Osteoblast (primary cell): ENCODE measurements at places on chromosomes 4 and X. TPM values are rescaled to one million over a fixed set of nuclear protein-coding genes. Genes with fewer than 3 reads are reported as not detected.
A peak's percentile ranks its signal among the peaks of the same experiment; 100 is the strongest.

GRCh38 chr4:10093801-10094552 is 22.6 kb downstream of the WDR1 start:
- DNase-seq, result peak; percentile 97

GRCh38 chr4:120524237-120524636 is 398.3 kb downstream of the PRDM5 start:
- no peak for DNase-seq

GRCh38 chr4:152719801-152720556 is 40.2 kb upstream of the TMEM154 start:
- DNase-seq, result no peak

DNA sequence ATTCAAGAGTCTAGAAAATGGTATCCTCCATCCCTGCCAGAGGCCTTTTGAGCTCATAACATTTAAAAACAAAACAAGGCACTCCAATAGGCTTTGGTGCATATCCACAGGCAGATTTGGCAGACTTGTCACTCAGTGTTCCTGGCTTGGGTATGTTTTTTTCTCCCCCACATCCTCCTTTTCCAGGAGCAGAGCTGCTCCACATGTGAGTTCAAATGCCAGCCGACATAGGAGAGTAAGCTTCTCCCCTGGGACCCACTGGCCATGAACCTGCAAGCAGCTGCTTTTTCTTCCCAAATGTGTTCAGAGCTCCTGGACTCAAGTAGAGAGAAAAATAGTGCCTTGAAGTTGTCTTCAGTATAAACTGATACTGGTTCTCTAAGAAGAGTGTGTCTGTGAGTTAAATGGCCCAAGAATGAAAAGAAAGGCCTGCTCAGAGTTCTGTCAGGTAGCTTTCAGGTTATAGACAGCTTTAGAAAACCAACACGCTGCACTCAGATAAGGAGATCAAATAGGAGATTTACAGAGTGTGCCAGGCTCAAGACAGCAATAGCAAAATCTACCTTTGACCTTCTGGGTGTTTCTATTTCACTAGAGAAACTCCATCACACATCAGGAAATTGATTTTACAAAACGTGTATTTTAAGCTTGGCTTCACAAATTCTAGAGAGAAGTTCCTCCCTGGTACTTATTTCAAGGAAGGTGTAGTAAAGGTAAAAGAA is 162.5 kb upstream of the GALNT7 start:
- DNase-seq, result no peak

DNA sequence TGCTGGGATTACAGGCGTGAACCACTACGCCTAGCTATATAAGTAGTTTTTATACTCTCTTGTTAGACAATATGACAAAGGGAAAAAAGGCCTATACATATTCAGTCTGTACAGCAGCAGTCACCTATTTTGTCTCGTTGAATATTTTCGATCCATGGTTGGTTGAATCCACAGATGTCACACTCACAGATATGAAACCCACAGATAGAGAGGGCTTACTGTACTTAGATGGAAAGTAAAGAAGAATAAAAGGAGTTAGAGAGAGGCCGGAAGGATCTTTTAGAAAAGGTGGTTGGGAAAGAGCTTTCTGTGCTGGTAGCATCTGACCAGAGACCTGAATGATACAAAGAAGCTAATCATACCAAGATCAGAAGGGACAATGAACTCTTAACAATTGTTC is 38.3 kb upstream of the SPINK2 start:
- no peak for DNase-seq

DNA sequence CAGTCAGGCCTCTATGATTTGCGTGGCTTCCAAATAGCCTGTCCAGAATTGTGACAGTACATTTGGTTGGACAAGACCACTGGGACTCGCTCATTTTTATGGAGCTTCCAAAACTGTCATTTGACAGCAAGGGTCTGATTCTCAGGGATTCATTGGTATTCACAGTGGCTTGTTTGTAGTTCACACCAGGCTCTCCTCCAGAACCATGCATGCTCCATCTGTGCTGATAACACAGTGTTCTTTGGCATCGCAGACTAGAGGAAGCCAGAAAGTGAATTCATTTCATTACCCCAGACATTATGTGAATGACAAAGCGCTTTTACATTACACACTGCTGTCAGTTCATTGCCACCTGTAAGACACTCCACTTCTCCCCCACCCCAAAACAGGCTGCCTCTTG is 208.3 kb downstream of the ARHGAP10 start:
- DNase-seq, result no peak

DNA sequence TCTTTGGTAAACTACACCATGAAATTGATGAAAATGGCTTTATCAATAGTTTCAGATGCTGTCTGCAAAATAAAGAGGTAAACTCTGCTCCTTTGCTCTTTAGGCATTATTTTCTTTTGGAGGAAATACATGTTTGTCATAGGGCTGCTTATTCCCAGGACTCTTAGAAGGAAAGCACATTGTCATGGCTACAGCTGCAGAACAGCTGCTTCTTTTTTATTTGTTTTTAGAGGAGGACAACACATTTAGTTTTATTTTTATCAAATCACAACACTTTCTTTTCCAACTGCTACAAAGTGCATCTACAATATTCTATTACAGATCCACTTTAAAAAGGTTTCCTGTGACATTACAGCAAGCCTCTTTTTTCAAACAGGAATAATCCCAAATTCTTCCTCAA is 12.7 kb upstream of the HPF1 start:
- no peak for DNase-seq

DNA sequence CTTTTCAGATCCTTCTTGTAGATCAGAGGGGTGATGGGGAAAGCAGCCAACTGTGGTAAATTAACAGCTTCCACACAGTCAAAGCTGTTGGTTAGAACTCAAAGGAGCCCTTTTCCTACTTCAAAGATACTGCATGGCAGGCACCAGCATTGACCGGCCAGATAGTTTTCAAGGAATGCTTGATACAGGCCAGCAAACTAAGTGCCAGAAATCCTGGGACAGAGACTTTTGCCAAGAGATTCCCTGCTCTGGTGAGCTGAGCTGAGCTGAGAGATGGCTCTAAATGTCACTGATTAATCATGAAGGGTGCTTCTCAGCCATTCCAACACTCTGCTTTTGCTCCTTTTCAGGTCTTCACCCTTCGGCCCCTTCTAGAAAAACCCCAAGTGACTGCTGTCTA is 131.6 kb upstream of the MED14 start:
- DNase-seq, result no peak

DNA sequence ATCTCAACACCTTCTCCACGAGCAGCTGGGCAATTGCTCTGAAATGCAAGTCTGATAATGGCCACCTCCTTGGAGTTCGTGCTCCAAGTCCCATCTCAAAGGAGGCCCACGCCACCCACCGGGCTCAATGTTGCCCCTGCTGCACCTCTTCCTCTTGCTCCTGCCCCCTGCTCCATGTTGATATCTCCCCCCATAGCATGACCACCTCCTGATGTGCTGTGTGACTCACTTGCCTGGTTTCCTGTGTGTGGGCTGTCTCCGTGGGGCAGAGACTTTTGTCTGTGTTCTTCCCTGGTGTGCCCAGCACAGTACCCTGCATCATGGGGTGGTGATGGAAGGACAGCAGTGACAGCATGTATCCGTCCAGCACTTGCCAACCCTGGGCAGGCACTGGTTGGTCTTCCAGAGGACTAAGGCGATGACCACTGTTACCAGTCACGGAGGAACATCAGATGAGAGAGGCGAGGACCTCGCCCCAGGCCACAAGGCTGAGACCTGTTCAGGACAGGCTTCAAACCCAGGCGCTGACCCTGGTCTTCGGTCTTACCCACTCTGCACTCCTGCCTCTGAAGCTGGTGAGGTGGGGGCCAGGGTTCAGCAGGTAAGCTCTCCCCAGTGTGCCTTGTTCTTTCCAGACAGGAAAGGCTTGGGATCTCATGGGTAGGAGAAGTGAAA is 104.6 kb upstream of the LRPAP1 start:
- DNase-seq, result peak; percentile 70

GRCh38 chr4:148215202-148215601 is 227.0 kb downstream of the NR3C2 start:
- no peak for DNase-seq

DNA sequence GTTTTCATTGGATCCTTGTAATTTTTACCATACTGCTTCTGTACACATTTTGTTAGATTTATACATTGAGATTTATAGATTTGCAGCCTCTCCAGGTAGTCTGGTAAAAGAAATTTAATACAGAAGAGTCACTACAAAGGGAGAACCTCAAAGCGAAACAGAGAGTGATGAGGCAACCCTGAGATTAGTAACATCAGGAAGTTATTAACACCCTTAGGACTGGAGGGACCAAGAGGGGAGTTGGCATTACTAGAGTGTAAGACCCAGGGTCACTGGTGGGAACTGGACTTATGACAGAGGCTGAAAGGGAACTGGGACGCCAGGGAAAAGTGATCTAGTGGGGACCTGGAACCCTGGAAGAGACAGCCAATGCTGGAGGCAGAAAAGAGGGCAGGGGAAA is 20.6 kb upstream of the MAML3 start:
- no peak for DNase-seq

DNA sequence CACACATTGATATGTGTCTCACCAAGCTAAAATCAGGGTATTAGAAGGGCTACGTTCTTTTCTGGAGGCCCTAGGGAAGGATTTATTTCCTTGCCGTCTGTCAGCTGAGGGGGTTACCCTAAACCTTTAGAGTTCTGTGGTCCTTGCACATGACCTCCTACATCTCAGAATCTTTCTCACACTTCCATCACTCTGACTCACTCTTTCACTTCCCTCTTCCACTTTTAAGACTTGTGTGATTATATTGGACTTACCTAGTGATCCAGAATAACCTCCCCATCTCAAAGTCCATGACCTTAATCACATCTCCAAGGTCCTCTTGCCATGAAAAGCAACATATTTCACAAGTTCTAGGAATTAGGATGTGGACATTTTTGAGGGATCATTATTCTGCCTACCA is 53.6 kb upstream of the FUNDC1 start:
- DNase-seq, result no peak

DNA sequence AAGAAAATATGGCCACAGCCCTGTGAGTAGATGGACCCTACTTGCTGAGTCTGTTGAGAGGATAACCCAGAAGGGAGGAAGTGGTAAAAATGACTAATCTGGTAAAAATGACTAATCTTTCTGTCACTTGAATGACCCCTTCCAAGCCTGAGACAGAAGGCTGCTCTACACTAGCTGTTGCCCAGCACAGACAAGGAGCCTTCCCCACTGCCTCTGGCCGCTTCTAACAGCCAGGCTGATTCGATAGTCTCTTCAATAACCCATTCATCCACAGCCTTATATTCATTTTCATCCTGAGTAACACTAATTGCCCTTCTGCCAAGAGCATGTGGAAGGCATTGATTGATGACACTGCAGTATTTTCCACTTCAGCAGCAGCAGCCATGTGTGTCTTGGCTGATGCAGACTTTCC is 18.4 kb downstream of the MAGEB17 start:
- DNase-seq, result peak; percentile 85

- DNase-seq, result no peak
These were observed 49.7 kb upstream of the GAB1 start for GRCh38 chr4:143286701-143287571.

DNA sequence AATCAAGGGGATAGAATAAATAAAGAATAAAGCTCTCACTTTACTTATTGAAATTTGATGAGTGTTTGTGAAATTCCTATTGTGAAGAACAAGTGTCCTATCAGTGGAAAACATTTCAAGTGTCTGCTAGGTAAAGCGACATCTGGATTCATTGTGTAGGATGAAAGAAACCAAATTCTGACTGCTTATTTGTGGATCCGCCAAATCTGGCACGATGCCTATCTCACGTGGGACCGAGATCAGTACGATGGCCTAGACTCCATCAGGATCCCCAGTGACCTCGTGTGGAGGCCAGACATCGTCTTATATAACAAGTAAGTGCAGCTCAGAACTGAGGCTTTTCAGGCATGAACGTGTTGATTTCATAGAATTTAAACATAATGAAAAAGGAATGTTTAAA is 1.9 kb downstream of the CHRNA9 start:
- DNase-seq, result no peak

- DNase-seq, result no peak
These were observed 150.0 kb downstream of the CBR4 start for GRCh38 chr4:168859888-168860694.

- DNase-seq, result peak; percentile 86
These were observed 74.6 kb upstream of the SH3RF1 start for GRCh38 chr4:169345316-169345721.

DNA sequence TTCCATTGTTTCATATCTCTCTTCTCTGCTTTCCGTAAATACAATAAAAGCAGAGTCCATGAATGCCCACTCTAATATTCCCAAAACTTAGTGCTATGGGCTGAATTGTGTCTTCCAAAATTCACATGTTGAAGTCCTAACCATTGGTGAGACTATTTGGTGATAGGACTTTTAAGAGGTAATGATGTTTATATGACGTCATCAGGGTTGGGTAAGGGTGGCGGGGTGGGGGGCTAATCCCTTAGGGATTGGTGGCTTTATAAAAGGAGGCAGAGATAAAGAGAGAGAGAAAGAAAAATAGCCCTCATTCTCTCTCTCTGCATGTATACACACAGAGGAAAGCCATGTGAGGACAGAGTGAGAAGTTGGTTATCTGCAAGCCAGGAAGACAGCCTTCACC is 722.2 kb downstream of the DMD start:
- DNase-seq, result no peak

GRCh38 chrX:72715546-72715945 is 1.4 kb upstream of the PHKA1 start:
- no peak for DNase-seq

- no peak for DNase-seq
These were observed 18.7 kb upstream of the ZNF157 start for GRCh38 chrX:47351706-47352105.

Gene SPANXN3
- total RNA-seq, result not detected in 2 replicates

Gene WNK3
- total RNA-seq, result 0.88 and 1.1 TPM in 2 replicates

Gene NPNT
- total RNA-seq, result 0.36 and 0.59 TPM in 2 replicates

Gene PAQR3
- total RNA-seq, result 13.8 and 16.6 TPM in 2 replicates

Gene SERPINA7
- not detected in 2 replicates for total RNA-seq

Gene TMEM131L
- 8.3 and 9.0 TPM in 2 replicates for total RNA-seq

Gene ZMAT1
- 0.29 and 0.36 TPM in 2 replicates for total RNA-seq

Gene TMPRSS11D
- not detected in 2 replicates for total RNA-seq

Gene CT47A7
- not detected in 2 replicates for total RNA-seq

Gene PRR27
- total RNA-seq, result not detected in 2 replicates

Gene FATE1
- total RNA-seq, result not detected in 2 replicates

Gene VCX3B
- not detected in 2 replicates for total RNA-seq

Gene GRID2
- not detected in 2 replicates for total RNA-seq

Gene NMU
- total RNA-seq, result not detected in 2 replicates
